ENCODE measurements at places on chromosomes 6 and 20. TPM values are rescaled to one million over a fixed set of nuclear protein-coding genes. Genes with fewer than 3 reads are reported as not detected.

DZANK1 gene
- 2.6 TPM for total RNA-seq

PACSIN1 gene
- 2.3 TPM for total RNA-seq

GNMT gene
- 0.47 TPM for total RNA-seq

HLA-DOA gene
- not detected for total RNA-seq

C6orf58 gene
- not detected for total RNA-seq

MPIG6B gene
- total RNA-seq = not detected

RNF182 gene
- 24.7 TPM for total RNA-seq

- no peaks in the 10 kb centered on the region for H3K4me1 ChIP-seq
- H3K27ac ChIP-seq = no peak overlapping the region
- DNase-seq = no peak
Measured at GRCh38 chr6:62993951-62994350, 217.3 kb upstream of the FKBP1C start.

- no peaks in the 10 kb centered on the region for H3K27me3 ChIP-seq
- DNase-seq = no peak
- H3K4me1 ChIP-seq = peaks cover 48% of the 10 kb centered on the region
Measured at GRCh38 chr6:52519618-52520017, 57.2 kb downstream of the TRAM2 start.

DNA sequence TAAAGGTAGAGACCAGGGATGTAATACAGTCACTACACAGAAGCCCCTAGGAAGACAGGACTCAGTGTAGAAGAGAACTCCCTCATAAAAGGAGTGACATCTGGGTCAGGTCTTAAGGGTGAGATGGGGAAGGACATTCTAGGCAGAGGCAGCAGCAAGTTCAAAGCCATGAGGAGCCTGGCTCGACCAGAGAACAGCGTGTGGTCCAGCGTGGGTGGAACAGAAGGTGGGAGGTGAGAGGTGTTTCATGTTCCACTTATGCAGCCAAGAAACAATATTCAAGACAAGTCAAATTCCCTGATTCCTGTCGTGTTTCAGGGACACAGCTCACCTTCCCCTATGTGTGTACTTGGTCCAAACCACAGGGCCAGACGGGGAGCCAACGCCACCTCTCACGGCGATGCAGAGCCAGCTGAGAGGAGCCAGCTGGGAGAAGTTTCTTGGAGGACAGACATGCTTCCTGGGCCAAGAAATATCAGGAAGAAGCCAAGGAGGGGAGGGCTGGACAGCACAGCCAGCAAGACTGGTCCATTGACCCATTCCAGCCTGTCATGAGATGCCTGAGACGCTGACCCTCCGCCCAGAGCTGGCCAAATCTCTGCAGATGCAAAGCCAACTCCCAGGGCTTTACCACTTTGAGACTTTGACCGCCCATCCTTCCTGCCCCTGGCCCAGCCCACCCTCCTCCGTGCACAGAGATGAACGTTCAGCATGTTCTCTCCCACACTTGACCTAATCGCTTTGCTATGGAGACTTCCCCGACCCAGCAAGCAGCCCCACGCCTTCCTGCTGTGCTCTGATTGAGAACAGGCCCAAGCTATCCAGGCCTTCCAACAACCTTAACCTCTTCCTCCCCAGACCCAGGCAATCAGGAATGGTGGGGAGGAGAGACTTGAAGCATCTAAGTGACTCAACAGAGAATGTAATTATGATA lies 113.8 kb downstream of the PRND start:
- H3K36me3 ChIP-seq = no peaks in the 10 kb centered on the region
- H3K27me3 ChIP-seq = peaks cover 3% of the 10 kb centered on the region
- H3K4me3 ChIP-seq = no peak overlapping the region
- H3K4me1 ChIP-seq = no peaks in the 10 kb centered on the region

- no peak overlapping the region for H3K27ac ChIP-seq
- H3K4me3 ChIP-seq = no peak overlapping the region
- H3K27me3 ChIP-seq = no peaks in the 10 kb centered on the region
- H3K4me1 ChIP-seq = no peaks in the 10 kb centered on the region
- DNase-seq = no peak
- no peaks in the 10 kb centered on the region for H3K36me3 ChIP-seq
Measured at GRCh38 chr20:64115171-64115911, 8.0 kb upstream of the NPBWR2 start.

DNA sequence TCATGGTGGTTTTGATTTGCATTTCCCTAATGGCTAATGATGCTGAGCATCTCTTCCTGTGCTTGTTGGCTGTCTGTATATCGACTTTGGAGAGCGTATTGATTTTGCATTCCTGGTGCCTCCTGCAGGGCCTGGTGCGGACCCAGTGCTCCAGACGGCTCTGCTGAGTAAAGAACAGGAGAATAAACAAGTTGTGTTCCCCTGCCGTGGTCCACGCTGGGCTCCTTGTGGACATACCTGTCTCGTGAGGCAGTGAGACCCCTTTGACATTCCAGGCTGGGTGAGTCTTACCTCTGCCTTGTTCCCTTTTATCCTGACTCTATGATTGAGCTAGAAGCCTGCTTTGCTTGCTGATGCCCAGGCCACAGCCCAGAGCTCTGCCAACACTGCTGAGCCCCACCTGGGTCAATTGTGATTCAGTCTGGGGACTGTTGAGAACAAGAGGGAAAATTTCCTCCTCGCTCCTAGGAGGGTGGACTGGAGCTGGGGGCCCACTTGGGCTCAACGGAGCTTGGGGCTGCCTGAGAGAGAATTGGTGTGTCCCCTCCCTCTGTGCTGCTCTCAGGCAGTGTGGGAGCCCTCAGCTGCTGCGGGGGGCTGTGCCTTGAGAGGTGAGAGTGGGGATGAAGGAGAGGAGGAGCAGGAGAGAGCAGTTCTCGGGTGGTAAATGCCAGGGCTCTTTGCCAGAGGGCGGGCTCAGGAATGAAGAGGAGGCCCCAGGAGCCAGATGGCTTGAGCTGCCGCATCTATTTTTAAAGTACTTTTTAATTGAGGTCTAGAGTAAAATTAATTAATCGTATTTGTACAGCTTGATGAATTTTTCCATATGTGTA lies 43.7 kb upstream of the PMEPA1 start:
- no peak overlapping the region for H3K27ac ChIP-seq
- no peak for DNase-seq
- H3K27me3 ChIP-seq = no peaks in the 10 kb centered on the region
- H3K4me1 ChIP-seq = peaks cover 8% of the 10 kb centered on the region
- no peaks in the 10 kb centered on the region for H3K36me3 ChIP-seq
- no peak overlapping the region for H3K4me3 ChIP-seq

DNA sequence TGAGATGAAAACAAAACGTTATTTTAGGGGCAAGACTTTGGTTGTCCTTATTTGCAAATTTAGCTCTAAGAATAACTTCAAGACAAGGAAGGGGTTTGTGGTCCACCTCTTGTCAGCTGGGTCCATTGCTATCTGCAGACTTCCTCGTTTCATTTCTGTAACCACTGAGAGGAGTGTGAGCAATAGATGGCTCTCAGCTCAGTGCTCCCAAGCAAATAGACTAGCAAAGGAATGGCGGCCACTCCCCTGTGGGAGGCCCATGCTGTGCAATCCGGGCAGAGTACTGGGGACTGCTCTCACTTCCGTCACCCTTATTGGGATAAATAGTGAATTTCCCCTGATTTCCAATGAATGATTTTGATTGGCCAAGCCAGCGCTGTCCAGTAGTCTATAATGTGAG lies 176.6 kb downstream of the ZDHHC14 start:
- no peaks in the 10 kb centered on the region for H3K27me3 ChIP-seq
- peaks cover 2% of the 10 kb centered on the region for H3K4me1 ChIP-seq
- H3K36me3 ChIP-seq = no peaks in the 10 kb centered on the region
- H3K4me3 ChIP-seq = no peak overlapping the region
